ENCODE measurements at places on chromosomes 6 and 20.

DNA sequence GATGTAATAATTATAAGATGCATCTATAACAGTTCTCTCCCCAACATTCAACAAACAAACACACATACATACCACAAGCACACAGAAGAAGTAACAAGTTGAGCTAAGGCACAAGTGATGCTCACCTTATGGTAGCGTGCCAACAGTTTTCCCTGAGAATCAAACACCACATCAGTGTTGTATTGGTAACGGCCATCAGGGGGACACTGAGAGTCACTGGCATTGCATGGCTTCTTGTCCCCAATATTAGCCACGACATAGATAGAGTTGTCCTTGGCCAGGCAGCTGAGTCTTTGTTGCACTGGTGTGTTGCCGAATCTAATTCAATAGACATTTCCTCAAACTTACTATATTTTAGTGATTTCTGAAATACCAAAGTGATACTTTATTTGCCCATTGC is 14.8 kb upstream of the VNN1 start:
- no peak for DNase-seq

GRCh38 chr6:143200167-143200770 is 139.6 kb downstream of the AIG1 start:
- no peak for DNase-seq

GRCh38 chr6:144155529-144155928 is 5.2 kb downstream of the STX11 start:
- DNase-seq = no peak

- DNase-seq = no peak
Measured at GRCh38 chr20:46050444-46050843, 21.4 kb downstream of the SLC12A5 start.

GRCh38 chr6:47310131-47310480 is 401 bp upstream of the TNFRSF21 start:
- DNase-seq = no peak

- no peak for DNase-seq
Measured at GRCh38 chr6:17612048-17612447, 11.9 kb downstream of the FAM8A1 start.

GRCh38 chr20:752291-752690 is 16.0 kb downstream of the SLC52A3 start:
- DNase-seq = no peak

GRCh38 chr6:47922391-47922790 is 140.6 kb downstream of the OPN5 start:
- no peak for DNase-seq

- no peak for DNase-seq
Measured at GRCh38 chr6:80316686-80317231, 210.3 kb downstream of the BCKDHB start.

GRCh38 chr6:141594874-141595273 is 537.9 kb upstream of the GJE1 start:
- DNase-seq = no peak

DNA sequence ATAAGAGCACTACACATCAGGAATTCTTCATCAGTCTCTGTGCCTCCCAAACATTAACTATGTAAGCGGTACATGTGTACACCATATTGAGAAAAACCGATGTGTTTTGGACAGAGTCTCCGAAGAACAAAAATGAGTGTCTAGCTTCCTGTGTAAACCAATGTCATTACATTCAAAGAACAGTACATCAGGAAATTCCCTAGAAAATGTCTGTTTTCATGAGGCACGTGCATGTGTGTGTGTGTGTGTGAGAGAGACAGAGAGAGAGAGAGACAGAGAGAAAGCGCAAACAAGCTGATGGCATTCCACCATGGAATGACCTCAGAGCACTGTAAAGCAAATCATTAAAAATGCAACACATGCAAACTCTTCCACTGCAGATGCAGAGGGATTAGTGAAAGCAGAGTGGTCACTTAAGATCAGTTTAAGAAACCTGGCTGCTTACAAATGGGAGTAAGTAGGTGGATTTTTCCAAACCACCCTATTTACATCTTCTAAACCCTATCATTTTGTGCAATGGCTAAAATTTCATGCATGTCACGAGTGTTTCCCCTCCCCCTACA is 133.9 kb downstream of the HIVEP2 start:
- DNase-seq = peak; percentile 69

- DNase-seq = no peak
Measured at GRCh38 chr6:40485300-40485699, 101.9 kb downstream of the LRFN2 start.

GRCh38 chr20:62691487-62691886 is 17.1 kb upstream of the NTSR1 start:
- DNase-seq = no peak

DNA sequence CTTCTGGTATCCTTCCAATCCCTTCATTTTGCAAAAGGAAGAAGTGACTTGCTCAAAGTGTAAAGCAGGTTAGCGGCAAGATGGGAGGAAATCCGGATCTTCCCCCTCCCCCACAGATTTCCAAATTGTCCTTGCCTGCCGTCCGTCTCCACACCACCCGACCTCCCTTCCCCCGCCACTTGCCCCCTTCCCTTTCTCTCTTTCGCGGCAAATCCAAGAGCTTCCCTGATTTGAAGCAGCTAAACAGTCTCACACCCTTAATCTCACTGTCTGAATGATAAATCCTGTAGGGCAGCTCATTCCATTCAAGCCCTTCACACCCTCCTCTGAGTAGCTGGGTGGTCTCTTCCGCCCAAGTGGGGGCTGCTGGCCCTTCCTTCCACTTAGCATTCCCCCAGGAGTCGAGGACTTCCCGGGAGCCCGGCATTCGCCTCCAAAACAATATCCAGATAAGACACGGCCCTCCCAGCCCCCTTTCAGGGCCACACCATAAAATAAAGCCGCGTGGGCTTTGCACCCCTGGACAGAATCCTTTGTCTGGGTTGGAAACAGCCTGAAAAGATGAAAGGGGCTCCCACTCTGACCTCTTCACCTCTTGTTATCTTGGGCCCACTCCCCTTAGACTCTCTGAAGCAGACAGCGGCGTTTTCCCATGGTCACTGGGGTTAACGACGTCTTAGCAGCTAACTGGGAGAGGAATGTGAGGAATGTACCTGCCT is 44.0 kb upstream of the PIM1 start:
- DNase-seq = no peak

GRCh38 chr6:109458774-109459531 is 3.4 kb upstream of the MICAL1 start:
- DNase-seq = no peak

- DNase-seq = no peak
Measured at GRCh38 chr6:39388606-39389483, 66.3 kb upstream of the KCNK16 start.

DNA sequence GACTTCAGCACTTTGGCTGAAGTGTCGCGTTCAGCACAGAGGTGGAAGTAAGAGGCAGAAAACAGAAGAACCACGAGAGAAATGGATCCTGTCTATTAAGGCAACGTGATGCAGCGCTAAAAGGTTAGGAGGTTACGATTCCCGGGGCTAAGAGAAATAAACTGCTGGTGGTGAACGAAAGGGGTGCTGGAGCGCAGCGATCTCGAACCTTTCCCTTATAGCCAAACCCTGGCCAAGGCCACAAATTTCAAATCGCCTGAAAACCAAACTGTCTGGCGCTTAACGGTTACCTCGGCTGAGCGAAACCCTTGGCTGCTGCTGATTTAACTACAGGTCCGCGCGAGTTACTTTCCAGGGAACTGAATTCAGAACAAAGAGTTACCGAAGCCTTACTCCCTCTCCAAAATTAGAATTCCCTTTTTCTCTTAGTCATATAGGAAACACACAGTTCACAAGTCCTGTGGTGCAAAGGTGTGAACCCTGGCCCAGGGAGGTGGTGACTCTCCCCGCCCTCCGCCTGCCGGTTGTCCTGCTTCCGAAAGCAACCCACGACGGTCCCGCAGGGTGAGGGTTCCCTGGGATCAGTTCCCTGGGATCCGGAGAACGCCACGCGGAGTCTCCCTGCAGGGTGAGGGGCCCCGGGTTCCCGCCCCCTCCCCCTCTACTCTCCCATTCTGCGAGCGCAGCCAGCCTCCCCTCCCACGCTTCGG is 1.3 kb upstream of the SLC35D3 start:
- DNase-seq = no peak

DNA sequence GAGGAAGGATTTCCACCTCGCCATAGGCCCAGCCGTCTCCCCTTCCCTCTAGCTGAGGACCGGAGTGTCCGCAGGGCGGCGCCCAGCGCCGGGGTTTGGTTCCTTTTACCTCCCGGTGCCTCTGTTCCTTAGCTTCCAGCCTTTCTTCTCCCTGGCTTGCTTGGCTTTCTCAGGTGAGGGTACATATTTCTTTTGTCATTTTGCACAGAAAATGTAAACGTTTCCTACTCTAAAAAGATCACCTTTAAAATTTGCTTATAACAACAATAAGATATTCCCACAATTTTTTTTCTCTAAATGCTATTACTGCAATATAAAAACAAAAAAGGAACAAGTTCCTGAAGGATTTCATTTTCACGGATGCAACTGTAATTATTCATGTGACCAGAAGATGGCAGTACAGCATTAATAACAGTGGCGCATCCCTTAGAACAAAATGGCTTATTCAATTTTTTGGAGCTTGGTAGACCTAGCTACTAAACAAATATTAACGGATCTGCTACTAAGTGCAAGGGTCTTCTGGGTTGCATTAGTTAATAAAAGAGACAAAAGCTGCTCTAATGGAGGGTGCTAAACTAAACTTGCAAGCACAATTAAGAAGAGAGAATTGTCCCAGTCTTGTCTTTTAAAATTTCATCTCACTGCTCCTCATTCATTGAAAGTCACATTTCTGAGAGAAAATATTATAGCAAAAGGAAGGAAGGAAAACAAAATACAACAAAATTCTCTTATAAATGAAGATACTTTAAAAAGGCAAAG is 172.9 kb downstream of the ADGRG6 start:
- DNase-seq = peak; percentile 17

GRCh38 chr6:29887819-29888776 is 54.2 kb upstream of the HLA-A start:
- DNase-seq = no peak
